OCI-LY7 (cell line): ENCODE measurements at places on chromosomes 13 and 19.

DNA sequence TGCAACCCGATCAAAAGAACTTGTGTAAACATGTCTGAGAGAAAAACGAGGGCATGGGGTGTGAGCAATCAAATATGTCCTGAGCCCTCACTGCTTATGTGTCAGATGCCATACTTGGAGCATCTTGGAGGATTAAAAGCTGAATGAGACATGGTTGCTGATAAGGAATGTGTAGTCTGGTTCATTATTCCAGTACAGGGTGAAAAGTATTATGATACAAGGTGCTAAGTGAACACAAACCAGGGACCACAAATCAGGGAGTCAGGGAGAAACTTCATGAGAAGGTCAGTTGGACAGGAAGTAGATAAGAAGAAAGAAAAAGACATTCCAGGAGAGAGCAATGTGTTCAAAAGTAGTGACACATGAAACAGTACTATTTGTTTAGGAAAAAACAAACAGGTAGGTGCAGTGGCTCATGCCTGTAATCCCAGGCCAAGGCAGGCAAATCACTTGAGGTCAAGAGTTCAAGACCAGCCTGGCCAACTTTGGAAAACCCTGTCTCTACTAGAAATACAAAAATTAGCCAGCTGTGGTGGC, 2.0 kb upstream of the RCBTB1 start:
- no peak for DNase-seq

- DNase-seq = peak; percentile 81
Measured at GRCh38 chr19:12838182-12838885, at the start of gene MAST1. Gene MAST1, plus strand, starts transcription at chr19:12838515. Its CDS starts 58 bp downstream, at chr19:12838573.

DNA sequence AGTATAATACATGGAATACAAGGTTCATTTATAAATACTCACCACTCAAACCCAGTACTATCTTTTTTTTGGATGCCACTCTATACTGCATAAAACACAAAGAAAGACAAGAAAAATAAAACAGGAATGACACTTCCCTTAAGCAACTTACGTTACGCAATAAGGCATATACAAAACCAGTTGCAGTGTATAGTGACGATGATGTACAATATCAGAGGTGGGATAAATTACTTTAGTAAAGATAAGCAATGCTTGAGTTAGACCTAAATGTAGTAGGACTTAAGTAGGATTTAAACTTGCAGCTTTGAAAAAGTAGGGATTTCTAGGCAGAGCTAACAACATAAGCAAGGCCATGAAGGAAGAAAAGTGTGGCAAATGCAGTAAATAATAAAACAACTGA, 374.9 kb downstream of the SPRY2 start:
- DNase-seq = no peak

DNA sequence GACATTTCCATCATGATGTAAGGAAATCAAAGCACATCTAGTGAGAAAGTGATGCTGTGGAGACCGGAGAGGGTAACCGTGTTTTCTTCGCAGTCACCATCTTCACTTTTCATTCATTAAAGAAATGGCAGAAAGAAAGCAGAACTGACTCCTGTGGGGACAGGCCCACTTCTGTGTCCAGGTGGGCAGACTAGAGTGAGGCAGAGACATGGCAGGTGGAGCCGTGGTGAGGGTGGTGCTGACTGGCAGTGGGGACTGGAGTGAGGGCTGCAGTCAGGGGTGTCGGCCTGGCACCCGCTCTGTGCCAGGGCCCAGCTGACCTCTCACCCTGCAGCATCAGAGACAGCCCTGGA, 71.4 kb upstream of the MCF2L start:
- DNase-seq = no peak

DNA sequence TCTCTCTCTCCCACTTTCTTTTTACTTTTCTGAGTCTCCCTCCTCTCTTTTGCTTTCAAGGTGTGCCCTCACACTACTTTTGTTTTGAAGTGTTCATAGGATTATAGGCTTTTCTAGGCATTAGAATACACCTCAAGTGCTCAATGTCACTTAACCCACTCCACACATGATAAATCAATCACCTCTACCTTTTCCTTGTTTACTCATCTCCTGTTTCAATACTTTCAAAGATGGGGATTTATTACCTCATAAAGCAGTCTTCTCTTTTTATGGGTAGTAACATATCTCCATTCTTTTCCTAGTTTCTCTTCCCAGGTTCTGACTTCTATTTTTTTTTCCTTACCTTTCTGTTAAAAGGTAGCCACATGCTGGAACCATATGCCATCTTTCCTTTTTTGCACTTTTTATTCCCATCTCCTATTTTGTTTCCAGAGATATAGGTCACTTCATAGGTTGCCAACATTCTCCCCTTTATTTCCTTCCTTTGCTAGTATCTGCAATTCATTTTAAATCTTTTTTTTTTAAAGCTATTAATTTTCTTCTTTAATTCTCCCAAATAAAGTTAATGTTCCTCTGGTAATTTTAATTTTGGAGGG, 137.6 kb upstream of the SLC10A2 start:
- no peak for DNase-seq

- no peak for DNase-seq
Measured at GRCh38 chr13:112790735-112791641, 101.2 kb downstream of the ATP11A start.

DNA sequence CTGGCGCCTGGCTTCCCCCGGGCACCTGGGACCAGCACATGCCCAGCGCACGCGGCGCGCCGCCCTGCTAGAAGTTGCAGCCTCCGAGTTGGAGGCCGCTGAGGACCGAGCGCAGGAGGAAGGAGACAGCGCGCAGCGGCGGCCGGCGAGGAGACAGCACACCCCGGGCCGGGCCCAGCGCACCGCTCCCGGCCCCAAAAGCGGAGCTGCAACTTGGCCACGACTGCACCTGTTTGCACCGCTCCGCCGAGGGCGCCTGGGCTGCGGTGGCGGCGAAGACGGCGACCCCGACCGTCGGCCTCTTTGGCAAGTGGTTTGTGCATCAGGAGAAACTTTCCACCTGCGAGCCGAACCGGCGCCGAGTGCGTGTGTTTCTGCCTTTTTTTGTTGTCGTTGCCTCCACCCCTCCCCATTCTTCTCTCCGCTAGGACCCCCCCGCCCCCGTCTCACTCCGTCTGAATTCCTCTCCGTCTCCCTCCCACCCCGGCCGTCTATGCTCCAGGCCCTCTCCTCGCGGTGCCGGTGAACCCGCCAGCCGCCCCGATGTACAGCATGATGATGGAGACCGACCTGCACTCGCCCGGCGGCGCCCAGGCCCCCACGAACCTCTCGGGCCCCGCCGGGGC, at the start of gene SOX1:
TSS of gene SOX1 (plus strand) at position 34 of the 626 bp plus-strand sequence. CDS start at position 544, 510 bp downstream.
- DNase-seq = no peak

- DNase-seq = no peak
Measured at GRCh38 chr13:34357435-34358232, 539.7 kb downstream of the RFC3 start.

- peak; percentile 4 for DNase-seq
Measured at GRCh38 chr19:15971224-15971780, 22.5 kb downstream of the OR10H4 start.

GRCh38 chr19:11203194-11204075, 6.1 kb upstream of the KANK2 start:
- peak; percentile 58 for DNase-seq

DNA sequence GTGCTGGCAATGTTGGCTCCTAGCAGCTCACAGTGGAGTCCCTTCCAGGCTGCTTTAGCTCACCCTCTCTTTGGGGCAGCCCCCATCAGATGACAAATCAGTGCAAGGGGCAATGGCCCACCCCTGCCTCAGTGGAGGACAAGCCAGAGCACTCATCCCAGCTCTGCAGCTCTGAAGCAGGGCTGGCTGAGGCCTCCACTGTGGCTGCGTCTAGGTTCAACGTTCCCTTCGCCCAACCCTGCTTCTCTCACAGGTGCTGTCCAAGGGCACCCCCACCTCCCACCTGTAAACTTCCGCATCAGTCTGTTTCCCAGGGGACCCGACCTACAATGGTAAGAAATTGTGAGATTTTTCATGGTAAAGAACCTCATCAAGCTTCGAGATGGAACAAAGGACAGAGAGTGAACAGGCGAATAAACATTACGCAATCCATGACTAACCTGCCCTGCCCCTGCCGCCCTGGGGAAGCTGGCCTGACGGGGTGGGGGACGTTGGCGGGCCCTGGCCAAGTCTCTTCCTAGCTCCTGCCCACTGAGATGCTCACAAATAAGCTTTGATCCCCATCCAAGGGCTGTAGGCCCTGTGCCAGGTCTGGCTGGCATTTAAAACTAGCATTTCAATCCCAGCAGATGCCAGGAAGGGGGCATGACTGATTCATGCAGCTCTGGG, 40.5 kb downstream of the DZIP1 start:
- DNase-seq = no peak

DNA sequence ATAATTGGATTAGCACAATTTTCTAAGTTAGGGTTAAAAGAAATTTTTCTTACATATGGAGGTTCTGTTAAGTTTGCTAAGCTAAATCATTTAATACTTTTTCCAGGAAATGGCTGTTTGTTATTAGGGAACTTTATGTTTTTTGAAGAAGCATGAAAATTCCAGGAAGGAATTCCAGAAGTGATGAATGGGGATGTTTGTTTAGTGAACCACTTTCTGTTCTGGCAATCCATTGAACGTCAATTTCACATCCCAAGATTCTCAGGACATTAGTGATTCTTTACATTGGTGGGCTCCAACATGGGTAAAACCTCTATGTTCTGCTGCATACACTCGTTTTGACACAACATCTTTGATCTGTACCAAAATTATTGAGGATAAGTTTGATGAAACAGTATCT, 534.4 kb downstream of the IRS2 start:
- DNase-seq = no peak

GRCh38 chr13:30787738-30788525, 52.6 kb downstream of the ALOX5AP start:
- no peak for DNase-seq

DNA sequence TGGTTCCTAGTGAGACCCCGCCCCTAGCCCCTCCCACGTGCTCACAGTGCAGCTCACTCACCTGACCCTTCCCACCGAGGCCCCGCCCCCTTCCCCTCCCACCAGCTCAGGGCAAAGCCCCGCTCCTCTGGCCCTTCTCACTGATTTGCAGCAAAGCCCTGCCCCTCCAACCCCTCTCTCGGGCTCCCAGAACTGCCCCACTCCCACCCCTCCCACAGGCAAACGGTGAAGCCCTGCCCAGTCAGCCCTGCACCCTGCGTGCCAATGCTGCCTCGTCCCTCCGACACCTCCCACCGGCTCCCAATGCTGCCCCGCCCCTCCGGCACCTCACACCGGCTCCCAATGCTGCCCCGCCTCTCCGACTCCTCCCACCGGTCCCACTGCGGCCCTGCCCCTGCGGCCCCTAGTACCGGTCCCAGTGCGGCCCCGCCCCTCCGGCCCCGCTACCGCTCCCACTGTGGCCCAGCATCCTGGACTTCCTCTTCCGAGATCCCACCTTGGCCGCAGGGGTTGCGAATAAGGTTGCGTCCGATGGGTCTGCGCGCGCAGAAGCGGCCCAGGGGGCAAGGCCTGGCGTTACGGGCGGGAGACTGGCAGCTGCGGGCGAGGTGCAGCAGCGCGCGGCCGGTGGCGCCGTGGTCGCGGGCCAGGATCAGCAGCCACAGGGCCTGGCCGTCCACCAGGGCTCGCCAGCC, 834 bp downstream of the FBXO27 start:
- peak; percentile 93 for DNase-seq

- no peak for DNase-seq
Measured at GRCh38 chr19:48558018-48558684, 6.2 kb downstream of the SULT2B1 start.

GRCh38 chr13:96672016-96672415, 322.3 kb downstream of the OXGR1 start:
- no peak for DNase-seq

- no peak for DNase-seq
Measured at GRCh38 chr13:20264271-20265018, 32.3 kb upstream of the GJB6 start.

DNA sequence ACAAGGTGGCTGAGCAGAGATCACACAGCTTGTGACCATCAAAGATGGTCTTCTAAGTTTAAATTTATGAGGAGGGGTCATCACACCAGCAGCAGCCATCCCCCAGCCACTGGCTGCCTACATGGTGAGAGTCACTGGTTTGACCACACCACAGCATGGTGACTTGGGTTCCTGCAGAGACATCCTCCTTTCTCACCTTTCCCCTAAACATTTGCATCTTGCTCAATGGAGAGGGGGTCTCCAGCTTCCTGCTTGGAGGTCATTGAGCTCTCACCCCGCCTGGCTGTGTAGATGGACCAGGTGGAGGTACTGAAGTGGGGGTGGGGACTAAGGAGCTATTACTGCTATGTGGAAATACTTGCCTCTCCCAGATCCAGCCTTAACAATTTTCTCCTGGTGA, 247.6 kb upstream of the ARGLU1 start:
- DNase-seq = no peak

DNA sequence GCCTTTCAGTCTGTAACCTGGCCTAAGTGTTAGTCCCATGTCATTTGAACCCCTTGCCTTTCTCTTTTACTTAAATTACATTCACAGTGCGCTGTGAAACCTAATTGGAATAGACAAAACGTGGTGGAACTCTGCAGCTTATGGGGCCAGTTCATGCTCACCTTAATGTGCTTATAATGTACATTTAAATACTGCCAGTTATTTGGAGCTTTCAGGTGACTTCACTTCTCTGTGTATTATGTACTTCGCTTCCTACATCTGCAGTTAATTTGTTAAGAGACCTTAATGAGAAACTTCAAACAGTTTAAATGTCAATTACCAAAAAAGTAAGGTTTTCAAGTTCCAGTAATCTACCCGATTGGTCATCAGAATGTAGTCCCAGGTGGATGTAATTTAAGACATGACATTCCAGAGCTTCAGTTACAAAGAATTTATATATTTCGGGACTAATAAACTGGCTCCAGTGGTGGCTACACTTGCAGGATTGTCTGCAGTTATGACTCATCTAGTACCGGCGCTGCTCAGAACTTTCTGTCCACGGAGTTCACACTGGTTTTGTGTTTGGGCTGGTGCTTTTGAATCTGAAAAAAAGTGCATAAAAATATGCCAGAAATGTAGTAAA, 125.3 kb downstream of the TM9SF2 start:
- no peak for DNase-seq

- DNase-seq = peak; percentile 87
Measured at GRCh38 chr19:35869327-35870123, 1.2 kb downstream of the APLP1 start.

GRCh38 chr13:104327211-104327610, 1261.0 kb upstream of the SLC10A2 start:
- DNase-seq = no peak

DNA sequence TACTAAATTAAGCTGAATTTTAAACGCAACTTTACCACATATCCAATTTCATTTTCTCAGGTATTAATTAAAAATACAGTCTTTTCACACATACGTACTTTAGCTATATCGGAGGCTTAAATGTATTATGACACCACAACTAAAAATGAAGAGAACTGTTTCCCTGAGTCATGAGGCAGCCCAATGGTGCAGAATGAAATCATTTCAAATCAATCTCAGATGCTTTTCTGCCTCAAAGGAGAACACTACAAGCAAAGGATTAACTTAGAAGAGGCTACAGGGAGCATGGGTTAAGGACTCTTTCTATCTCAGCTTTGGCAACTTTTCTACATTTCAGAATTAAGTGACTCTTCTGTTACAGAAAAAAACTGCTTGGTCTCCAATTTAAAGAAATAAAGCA, 516.3 kb upstream of the HTR2A start:
- DNase-seq = no peak
